ENCODE measurements at places on chromosomes 3 and 15.

- DNase-seq: no peak
Measured at GRCh38 chr15:47885920-47886319, 168.6 kb downstream of the SEMA6D start.

DNA sequence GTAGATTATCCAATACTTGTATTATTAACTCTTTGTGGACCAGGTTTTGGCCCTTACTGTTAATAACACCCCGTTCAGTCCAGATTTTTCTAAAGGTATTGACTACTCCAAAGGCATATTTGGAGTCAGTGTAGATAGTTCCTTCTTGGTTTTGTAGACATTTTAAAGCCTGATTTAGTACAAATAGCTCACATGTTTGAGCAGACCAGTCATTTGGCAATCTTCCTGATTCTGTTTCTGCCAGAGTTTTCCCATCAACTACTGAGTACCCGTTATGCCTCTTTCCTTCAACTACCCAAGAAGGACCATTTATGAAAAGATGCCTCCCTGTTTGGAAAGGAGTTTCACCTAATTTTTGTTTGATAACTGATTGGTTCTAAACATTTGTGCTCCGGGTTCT, 82.0 kb downstream of the CHCHD4 start:
- DNase-seq: no peak

DNA sequence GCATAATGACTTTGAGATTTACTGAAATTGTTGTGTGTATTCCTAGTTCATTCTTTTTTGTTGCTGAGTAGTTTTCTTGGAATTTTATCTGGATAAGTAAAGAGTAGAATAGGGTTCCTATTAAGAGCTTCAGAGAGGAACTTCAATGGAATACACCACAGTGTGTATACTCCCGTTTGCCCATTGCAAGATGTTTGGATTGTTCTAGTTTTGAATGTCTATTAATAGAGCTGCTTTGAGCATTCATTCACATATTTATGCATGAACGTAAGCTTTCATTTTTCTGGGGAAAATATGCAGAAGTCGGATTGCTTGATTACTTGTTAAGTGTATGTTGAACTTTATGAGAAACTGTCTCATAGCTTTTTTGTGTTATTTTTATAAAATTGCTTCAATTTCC, 580.5 kb downstream of the OTOL1 start:
- no peak for DNase-seq

DNA sequence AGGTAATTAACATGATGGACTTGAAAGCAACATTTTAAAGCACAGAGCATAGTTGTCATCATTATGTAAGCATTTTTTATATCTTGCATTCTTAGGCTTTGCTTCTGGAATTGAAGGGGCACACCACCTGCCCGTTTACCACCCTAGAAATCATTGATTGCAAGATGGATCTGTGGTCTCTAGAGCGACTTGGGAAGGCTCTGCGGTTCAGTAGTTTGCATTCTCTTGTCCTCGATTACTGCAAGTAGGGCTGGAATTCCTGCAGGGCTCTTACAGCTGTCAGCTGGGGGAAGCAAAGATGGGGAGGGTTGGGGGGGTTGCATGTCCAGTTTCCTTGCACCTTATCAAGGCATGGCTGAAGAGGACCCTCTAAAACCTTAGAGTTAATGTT, 56.7 kb upstream of the RNF7 start:
- no peak for DNase-seq

DNA sequence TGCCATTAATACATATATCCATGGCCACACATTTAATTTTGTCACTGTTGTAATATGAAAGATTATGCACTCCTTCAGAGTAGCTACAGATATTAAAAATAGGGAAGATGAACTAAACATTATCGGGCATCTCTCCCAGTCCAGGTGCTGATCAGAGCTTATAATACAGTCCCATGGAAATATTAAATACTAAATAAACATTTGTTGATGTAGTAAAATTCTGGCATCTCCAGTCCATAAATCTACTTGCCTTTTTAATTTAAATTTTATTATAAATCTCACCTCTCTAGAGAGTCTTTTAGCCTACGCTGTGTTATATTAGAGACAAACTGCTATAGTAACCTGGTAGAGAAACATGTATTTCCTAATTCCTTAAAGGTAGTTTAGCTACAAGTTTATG, 297.6 kb downstream of the GRM7 start:
- no peak for DNase-seq

- DNase-seq: no peak
Measured at GRCh38 chr15:44527241-44527640, 9.7 kb upstream of the EIF3J start.

GRCh38 chr15:82624008-82624407, 23.2 kb downstream of the CPEB1 start:
- DNase-seq: no peak

DNA sequence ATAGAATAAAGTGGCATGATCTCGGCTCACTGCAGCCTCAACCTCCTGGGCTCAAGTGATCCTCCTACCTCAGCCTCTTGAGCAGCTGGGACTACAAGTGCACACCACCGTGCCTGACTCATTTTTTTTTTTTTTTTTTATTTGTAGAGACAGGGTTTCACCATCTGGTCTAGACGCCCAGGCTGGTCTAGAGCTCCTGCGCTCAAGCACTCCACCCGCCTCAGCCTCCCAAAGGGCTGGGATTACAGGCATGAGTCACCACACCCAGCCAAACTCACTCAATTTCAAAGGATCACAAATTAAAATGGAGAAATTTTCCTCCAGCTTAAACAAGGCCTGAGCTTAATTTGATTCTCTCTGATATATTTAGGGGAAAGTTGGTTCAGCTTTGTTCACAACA, 27.3 kb upstream of the NMB start:
- no peak for DNase-seq

DNA sequence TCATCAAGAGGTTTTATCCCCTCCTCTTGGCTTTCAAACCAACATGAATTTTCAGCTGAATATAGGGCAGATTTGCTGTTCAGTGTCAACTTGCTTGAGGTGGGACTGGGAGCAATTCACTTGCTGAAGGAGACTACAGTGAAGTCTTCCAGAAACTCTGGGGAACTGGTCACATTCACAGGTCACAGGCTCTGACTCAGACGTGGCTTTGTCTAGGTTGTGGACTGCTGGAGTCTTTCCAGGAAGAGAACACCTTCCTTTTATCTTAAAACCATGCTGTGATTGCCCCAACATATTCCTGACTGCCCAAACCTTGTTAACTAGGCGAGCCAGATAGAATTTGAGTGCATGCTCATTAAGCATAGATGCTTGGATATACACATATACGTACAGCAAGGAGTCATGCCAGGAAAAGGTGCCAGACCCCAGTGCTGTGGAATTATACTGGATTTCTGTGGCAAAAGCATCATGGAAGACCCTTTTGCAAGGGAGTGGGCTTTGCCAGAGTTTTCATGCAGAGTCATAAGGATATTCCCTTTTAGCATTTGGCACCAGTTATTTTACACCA, 399.1 kb upstream of the TBL1XR1 start:
- no peak for DNase-seq

DNA sequence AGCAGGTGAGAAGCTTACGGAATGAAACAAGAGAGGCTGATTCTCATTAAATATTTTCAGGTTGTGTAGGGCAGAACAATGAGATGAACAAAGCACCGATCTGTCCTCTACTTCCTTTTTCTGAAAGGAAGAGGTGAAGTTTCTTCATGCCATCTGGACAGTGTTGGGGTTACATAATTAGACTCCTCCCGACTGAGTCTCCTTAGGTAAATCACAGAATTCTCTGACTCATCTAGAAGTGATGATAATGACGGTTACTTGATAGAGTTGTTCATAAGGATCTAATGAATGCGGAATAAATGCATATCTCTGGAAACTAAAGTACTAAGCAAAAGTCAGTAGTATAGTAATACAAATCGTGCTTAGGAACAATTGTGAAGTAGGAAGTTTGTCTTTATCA, 21.2 kb downstream of the CRTC3 start:
- no peak for DNase-seq

DNA sequence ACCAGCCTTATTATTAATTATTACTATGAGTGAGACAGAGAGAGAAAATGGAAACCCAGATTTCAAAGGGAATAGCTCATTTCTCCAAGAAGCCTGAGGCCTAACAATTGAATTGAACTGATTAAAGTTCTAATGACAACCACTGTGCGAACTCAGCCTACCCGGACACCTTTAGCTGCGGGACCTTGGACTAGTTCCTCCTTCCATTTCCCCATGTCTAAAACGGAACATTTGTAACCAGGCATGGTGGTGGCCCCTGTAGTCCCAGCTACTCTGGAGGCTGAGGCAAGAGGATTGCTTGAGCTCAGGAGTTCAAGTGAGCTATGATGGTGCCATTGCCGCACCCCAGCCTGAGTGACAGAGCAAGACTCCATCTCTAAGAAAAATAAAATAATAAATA, 16.4 kb upstream of the RTP2 start:
- no peak for DNase-seq

- no peak for DNase-seq
Measured at GRCh38 chr3:124209426-124209825, 217.5 kb upstream of the ROPN1 start.

GRCh38 chr15:74209997-74210671, 7.5 kb upstream of the STRA6 start:
- DNase-seq: no peak

DNA sequence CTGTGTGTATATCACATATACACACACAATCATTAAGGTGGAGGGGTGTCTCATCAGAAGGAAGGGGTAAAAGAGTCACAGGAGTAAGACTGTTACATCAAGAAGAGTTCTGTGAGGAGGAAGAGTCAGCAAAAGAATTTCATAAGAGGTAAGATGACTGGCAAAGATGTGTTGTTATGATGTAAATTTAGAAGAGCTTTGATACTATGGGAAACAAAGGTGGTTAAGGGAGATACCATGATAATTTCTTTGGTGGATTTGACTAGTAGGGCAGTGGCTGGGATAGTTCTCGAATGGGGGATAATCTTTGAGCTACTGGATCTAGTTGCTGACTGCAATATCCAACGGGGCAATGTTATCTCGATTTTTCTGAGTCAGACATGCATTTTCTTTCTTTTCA, 61.6 kb downstream of the STAG1 start:
- no peak for DNase-seq

- DNase-seq: peak; percentile 45
Measured at GRCh38 chr3:61894988-61895935, 333.9 kb downstream of the PTPRG start.

GRCh38 chr3:51622868-51623267, 48.2 kb upstream of the TEX264 start:
- no peak for DNase-seq

GRCh38 chr3:23128655-23129054, 74.5 kb upstream of the UBE2E2 start:
- no peak for DNase-seq

- no peak for DNase-seq
Measured at GRCh38 chr3:65617209-65617608, 421.5 kb downstream of the MAGI1 start.

DNA sequence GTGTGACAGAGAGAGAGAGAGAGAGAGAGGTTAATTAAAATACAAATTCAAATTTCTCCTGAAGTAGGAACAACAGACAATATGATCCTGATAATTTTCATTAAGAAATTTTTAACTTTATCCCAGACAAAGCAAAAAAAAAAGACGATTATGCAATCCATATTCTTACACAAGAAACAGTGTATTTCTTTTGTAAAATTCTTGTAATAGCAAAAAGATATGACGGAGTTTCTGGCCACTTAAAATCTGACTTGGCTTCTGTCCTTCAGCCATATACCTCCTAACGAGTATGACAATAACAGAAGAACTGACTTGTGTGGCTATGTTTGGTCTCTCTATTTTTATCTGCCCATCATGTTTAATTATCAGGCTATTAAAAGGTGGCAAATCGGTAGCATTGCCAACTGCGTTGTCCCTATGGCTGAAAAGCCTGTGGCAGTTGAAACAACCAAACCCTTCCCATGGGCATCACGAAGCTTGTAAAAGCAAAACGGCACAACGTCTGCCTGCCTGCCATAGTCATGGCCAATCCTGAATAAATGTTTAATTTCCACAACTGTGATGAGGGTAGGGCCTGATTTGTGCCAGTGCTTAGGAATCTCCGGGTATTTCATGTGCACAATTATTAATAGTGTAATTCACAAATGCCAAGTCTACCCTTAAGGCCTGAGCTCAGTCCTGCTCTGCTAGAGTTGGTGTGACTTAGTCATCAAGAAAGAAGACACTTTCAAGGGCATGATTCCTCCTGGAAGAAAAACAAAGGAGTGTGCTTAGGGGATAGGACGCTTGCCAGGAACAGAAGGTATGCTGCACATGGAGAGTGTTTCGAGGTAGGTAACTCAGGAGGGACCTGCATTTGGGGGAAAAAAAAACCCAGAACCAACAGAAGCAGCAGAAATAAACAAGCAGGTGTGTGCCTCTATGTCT, 1090.2 kb downstream of the FHIT start:
- DNase-seq: no peak

GRCh38 chr3:120457827-120458226, 7.0 kb upstream of the FSTL1 start:
- no peak for DNase-seq

GRCh38 chr15:95565690-95566089, 764.8 kb upstream of the NR2F2 start:
- no peak for DNase-seq

GRCh38 chr15:88166082-88166993, 90.2 kb downstream of the NTRK3 start:
- no peak for DNase-seq

- DNase-seq: no peak
Measured at GRCh38 chr15:62122249-62122648, 42.8 kb downstream of the C2CD4B start.

DNA sequence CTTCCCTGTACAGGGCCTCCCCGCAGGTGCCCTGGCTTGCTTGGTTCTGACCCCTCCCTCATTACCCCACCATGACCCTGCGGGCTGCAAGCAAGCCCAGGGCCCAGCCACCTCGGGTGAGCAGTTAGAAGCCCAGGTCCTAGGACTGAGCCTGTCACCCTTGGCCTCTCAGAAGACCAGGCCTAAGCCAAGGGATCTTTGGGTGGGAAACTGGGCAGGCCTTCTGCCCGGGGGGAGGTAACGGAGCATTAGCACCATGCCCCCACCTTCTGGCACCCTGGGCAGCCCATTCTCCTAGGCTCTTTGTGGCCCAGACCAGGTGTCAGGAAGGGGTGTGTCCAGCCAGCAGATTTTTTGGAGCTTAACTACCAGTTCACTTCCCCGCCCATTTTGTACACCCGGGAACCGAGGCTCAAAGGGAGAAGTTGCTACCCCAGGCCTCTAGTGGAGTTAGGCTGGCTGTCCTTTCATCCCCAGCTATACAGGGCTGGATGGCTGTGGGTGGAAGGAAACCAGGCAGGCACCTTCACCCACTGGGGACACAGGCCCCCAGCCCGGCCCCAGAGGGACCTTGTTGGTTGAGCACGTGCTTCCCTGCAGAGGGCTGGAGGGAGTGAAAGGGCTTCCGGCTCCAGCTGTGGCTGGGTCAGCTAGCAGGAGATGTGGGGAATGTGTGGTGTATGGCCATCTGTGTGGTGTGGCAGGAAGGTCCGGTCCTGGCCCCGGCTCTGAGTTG, 1.4 kb downstream of the CSK start:
- DNase-seq: peak; percentile 74

DNA sequence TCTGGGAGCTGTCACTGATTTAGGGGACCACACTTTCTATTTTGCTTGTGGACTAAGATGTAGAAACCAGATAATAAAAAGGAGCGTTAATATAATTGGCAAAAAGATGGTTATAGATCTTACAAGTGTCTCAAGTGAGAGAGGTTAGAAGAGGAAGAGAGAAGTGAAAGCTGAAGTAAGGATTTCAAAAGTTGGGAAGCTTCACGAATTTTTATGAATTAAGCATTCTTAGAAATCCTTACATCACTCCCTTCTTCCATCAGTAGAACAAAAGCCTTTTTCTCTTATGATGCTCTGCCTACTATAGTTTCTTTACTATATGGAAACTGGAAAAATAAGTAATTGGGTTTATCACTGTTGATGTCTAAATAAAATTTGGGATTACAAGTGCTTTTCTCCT, 146.5 kb downstream of the FNDC3B start:
- no peak for DNase-seq
